SW480 (cell line): ENCODE measurements at places on chromosomes 3 and 15.

- peak; percentile 94 for DNase-seq
These were observed 98.9 kb upstream of the TLE3 start for GRCh38 chr15:70196372-70197316.

GRCh38 chr15:59894835-59895234 is 109.3 kb upstream of the FOXB1 start:
- no peak for DNase-seq

GRCh38 chr3:194300382-194300758 is 50.8 kb downstream of the CPN2 start:
- no peak for DNase-seq

DNA sequence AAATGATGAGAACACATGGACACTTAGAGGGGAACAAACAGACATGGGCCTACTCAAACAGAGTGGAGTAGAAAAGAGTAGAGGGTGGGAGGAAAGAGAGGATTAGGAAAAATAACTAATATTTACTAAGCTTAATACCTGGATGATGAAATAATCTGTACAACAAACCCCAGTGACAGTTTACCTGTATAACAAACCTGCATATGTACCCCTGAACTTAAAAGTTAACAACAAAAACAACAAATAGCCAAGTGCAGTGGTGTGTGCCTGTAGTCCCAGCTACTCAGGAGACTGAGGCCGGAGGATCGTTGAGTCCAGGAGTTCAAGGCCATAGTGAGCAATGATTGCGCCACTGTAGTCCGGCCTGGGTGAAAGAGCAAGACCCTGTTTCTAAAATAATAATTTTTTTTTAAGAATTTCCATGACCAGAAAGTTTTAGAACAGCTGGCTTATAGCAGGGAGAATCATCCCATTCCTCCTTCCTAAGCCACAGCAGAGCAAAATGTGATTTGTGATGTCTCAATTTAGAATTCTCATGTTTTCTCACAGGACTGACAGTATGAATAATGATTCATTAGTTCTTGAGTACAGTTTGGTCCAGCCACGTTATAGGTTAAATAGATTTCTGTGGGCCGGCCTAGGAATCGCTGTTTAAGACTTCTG is 150.0 kb downstream of the ZNF609 start:
- no peak for DNase-seq

GRCh38 chr3:116007000-116007399 is 383.7 kb downstream of the GAP43 start:
- DNase-seq: no peak
